Dermis blood vessel endothelial cell (primary cell): ENCODE measurements at places on chromosomes 1 and 21. TPM values are rescaled to one million over a fixed set of nuclear protein-coding genes. Genes with fewer than 3 reads are reported as not detected.

Gene FNBP1L
- total RNA-seq, result 82.4 and 93.0 TPM in 2 replicates

Gene BCL2L15
- total RNA-seq, result 0.17 and 0.37 TPM in 2 replicates

Gene CCDC30
- total RNA-seq, result 0.28 and 0.68 TPM in 2 replicates

Gene CATSPERE
- total RNA-seq, result 0.42 and 1.4 TPM in 2 replicates

Gene IVL
- total RNA-seq, result not detected in 2 replicates

Gene C1orf53
- total RNA-seq, result 2.0 and 2.7 TPM in 2 replicates
